Type B pancreatic cell (in vitro differentiated cells): ENCODE measurements at places on chromosomes 12 and 14. TPM values are rescaled to one million over a fixed set of nuclear protein-coding genes. Genes with fewer than 3 reads are reported as not detected.

DNA sequence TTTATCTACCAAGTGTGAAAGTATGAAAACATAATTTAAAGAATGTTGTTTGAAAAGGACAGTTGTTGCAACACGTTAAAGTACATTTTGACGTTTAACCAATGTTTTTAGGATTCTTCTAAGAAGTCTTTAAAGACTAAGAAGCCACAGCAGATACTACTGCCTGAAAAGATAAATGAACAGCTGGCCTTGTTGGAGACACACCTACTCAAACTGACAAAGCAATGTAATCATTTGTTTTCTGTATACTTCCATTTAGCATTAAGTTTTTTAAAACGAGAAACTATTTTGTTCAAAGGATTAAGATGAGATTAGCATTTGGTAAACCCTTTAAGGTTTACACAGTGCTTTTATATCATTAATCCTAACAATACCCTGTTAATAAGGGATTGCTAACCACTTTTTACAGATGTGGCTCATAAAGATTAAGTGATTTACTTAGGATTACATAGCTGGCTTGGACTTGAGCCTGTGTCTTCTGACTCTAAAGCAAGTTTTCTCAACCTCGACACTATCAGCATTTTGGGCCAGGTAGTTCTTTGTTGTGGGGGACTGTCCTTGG lies 134.4 kb downstream of the CFAP54 start:
- no peak for DNase-seq
- H3K4me3 ChIP-seq, result no peak overlapping the region
- no peak overlapping the region for H3K27ac ChIP-seq
- H3K4me1 ChIP-seq, result no peaks in the 10 kb centered on the region
- no peaks in the 10 kb centered on the region for H3K36me3 ChIP-seq

DNA sequence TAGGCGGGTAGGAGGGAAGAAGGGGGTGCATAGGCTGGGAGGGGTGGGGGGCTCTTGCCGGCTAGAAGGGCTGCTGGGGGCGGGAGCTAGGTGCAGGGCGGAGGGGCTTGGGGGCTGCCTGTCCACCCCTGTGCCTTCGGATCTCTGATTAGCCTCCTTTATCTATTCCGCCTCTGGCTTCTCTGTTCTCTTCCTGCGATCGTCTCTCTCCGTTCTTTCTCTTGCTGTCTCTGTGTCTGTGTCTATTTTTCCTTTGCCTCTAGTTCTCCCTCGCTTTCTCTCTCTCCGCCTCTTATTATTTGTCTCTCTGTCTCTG lies 166.7 kb upstream of the LHX5 start:
- peak overlapping the region; percentile 29 for H3K27ac ChIP-seq
- H3K27me3 ChIP-seq, result peaks cover 78% of the 10 kb centered on the region
- H3K4me3 ChIP-seq, result peak overlapping the region; percentile 86
- no peak for DNase-seq
- peaks cover 3% of the 10 kb centered on the region for H3K4me1 ChIP-seq

DNA sequence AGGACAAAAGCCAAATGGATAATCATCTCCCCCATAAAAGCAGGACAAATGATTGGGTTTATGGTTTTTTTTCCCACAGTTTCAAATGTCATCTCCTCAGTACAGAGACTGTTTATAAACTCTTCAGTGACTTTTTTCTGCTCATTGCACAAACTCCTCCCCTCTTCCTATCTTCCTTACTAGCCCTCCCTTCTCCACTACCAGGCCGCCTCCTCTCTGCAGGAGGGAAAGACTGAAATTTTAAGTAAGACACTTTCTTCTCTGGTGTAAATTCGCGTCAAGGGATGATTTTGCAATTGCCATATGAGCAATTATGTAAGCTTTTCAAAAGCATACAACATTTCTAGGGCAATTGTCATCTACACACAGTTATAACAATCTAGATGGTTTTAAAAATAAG lies 37.0 kb downstream of the BTG1 start:
- H3K4me1 ChIP-seq, result peaks cover 43% of the 10 kb centered on the region
- H3K27me3 ChIP-seq, result no peaks in the 10 kb centered on the region
- DNase-seq, result no peak

GRCh38 chr12:109140560-109140959 lies 24.2 kb downstream of the ACACB start:
- no peak overlapping the region for H3K4me3 ChIP-seq
- DNase-seq, result no peak
- no peaks in the 10 kb centered on the region for H3K36me3 ChIP-seq
- H3K27me3 ChIP-seq, result no peaks in the 10 kb centered on the region
- H3K27ac ChIP-seq, result no peak overlapping the region

DNA sequence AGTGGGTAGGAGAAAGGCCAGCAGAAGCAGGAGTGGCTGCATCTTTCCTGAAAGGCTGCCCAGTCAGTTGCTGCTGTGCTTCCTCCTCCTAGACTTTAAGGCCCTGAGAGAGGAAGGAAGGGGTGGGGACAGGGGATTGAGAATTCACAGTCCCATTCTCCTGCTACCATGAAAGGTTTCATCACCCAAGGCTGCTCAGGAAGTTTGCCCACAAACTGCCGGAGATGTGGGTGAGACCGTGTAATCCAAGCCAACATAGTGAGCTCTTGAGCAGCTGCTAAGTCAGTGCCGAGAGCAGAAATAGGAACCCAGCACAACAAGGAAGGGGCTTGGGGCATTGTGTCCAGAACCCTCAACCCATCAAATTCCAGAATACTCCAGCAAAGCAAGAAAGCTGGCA lies at the start of gene CTSG:
CTSG (minus strand) TSS at position 69 of the 400 bp plus-strand sequence; CDS start at position 42, 27 bp downstream.
- no peak within 1 kb of the TSS for H3K27ac ChIP-seq
- H3K4me3 ChIP-seq, result no peak within 1 kb of the TSS
- no peaks in the 10 kb centered on the region for H3K27me3 ChIP-seq
- no peaks in the 10 kb centered on the region for H3K36me3 ChIP-seq

- H3K36me3 ChIP-seq, result no peaks in the 10 kb centered on the region
- no peaks in the 10 kb centered on the region for H3K4me1 ChIP-seq
- no peak for DNase-seq
- H3K27me3 ChIP-seq, result no peaks in the 10 kb centered on the region
Measured at GRCh38 chr12:88360343-88360742, 218.2 kb downstream of the TMTC3 start.

DNA sequence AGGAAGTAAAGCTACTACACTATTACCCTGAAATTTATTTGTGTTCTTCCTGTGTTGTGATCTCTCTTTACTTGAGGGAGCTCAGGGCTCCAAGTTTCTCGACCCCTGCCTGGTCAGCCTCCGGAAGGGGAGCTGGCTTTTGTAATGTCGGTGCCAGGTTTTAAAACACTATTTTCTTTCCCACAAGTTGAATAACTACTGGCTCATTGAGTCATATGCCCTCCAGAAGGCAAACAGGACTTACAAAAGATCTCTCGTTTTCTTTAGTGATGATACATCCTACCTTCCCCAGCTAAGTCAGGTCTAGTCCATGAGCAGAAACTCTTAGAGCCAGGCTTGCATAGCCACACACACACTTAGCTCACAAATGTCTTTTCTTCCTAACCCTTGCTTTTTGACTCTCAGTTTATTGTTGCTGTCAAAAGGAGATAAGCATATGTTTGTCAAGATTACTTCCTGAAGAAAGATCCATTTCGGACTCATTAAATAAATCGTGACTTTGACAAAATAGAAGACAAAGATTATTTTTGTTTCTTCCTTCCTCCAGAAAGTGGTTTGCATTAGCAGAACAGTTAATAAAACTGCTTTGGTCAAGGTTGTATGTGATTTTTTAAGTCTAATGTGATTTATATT lies 209.8 kb upstream of the FLRT2 start:
- peaks cover 32% of the 10 kb centered on the region for H3K4me1 ChIP-seq
- H3K27ac ChIP-seq, result no peak overlapping the region
- peaks cover 5% of the 10 kb centered on the region for H3K27me3 ChIP-seq
- no peak overlapping the region for H3K4me3 ChIP-seq
- no peak for DNase-seq

GRCh38 chr12:50825372-50825838 lies 17.3 kb upstream of the TMPRSS12 start:
- no peak overlapping the region for H3K4me3 ChIP-seq
- no peaks in the 10 kb centered on the region for H3K36me3 ChIP-seq
- no peaks in the 10 kb centered on the region for H3K27me3 ChIP-seq
- H3K4me1 ChIP-seq, result no peaks in the 10 kb centered on the region
- H3K27ac ChIP-seq, result peak overlapping the region; percentile 48

GRCh38 chr12:124021007-124021406 lies 48.0 kb downstream of the ZNF664 start:
- no peak overlapping the region for H3K27ac ChIP-seq
- H3K4me1 ChIP-seq, result peaks cover 16% of the 10 kb centered on the region
- DNase-seq, result no peak
- peaks cover 8% of the 10 kb centered on the region for H3K36me3 ChIP-seq
- no peak overlapping the region for H3K4me3 ChIP-seq
- no peaks in the 10 kb centered on the region for H3K27me3 ChIP-seq

DNA sequence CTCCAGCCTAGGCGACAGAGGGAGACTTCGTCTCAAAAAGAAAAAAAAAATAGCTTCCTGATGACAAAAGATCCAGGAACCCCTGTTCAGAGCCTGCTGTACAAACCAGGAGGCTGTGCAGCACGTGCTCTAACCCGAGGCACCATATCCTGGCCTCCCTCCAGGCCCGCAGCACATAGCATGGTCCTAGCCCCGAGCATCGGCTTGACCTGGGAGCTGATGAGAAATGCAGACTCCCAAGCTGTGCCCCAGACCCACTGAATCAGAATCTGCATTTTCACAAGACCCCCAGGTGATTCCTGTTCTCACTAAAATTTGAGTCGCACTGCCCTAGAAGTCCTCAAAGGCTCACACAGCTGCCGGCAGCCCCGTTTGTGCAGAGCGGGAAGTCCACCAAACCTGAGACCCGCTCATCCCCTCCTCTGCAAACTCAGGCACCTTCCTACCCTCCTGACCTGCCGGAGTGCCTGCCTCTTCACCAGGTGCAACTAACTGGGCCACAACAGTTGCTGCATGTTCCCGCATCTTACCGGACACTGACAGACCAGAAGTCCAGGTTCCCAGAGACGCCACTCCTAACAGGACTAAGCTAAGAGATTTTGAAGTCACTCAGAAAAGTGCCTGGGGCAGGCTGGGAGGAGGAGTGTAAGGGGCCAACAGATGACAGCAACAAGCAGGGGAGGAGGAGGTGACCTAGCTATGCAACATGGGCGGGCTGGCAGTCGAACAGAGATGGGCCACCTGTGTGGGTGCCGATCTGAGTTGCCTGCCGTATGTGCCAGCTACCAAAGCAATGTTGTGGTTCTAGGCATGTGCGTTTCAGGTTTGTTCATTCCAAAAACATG lies 24.0 kb upstream of the RIN3 start:
- peak overlapping the region; percentile 42 for H3K27ac ChIP-seq
- H3K4me3 ChIP-seq, result peak overlapping the region; percentile 15
- DNase-seq, result no peak
- H3K36me3 ChIP-seq, result no peaks in the 10 kb centered on the region
- H3K4me1 ChIP-seq, result peaks cover 17% of the 10 kb centered on the region

GRCh38 chr14:43901911-43902673 lies 605.0 kb downstream of the FSCB start:
- no peaks in the 10 kb centered on the region for H3K4me1 ChIP-seq
- no peak overlapping the region for H3K27ac ChIP-seq
- no peaks in the 10 kb centered on the region for H3K27me3 ChIP-seq
- H3K4me3 ChIP-seq, result no peak overlapping the region
- no peaks in the 10 kb centered on the region for H3K36me3 ChIP-seq

DNA sequence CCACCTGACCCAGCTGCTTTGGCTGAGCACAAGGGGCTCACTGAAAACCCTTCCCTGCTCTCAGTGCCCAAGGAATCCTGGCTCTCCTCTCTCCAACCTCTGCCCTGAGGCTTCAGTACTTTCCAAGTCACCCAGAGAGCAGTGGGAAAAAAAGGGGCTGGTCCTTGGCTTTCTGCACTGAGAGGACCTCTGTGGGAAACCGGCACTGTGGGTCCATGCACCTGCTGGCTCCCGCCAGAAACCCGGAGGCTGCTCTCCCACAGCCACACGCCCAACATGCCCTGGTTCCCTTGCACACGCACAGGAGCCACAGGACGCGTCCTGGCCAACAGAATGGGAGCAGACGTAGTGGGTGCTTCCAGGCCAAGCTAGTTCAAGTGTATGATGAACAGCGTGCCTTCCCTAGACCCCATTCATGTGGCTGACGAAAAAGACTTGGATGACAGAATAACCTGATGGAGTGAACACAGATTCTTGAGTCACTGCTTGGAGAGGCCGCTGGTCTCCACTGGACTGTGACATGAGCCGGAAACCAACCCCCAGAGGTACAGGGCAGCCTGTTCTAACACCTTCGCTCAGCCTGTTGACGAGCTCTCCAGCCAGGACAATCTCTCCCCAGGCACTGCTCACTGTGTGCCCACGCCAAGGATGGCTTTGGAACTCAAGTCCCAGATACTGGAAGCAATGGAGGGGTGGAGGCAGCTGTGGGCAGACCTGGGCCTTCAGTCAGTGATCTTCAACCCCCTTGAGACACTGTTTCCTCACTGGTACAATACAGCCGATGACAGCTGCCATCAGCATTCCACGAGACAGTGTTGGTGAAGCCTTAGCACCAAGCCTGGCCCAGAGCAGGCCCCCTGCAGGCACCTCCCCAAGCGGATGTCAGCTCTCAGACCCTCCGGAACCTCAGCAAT lies 87.7 kb downstream of the ITPK1 start:
- H3K4me1 ChIP-seq, result peaks cover 29% of the 10 kb centered on the region
- no peaks in the 10 kb centered on the region for H3K27me3 ChIP-seq
- no peak overlapping the region for H3K4me3 ChIP-seq
- no peak overlapping the region for H3K27ac ChIP-seq
- no peaks in the 10 kb centered on the region for H3K36me3 ChIP-seq
- DNase-seq, result no peak

DNA sequence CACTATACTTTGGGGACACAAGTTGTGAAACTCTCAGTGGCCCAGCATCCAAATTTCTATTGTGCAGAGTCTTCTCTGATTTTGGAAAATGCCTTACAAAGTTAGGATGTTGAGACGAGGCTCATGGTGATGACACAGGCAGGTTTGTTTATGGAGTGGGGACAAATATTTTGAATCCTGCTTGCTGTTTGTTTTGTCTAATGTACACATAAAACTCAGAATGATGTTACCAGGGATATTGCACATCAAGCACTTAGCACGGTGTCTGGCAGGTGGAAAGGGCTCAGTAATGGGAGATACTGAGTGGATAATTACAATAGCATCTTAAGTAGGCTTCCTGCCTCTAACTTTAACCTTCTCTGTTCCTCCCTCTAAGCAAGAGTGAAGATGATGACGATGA lies 628.9 kb upstream of the TBX3 start:
- no peak for DNase-seq
- H3K27me3 ChIP-seq, result no peaks in the 10 kb centered on the region
- no peak overlapping the region for H3K4me3 ChIP-seq
- H3K36me3 ChIP-seq, result no peaks in the 10 kb centered on the region
- peaks cover 22% of the 10 kb centered on the region for H3K4me1 ChIP-seq

DNA sequence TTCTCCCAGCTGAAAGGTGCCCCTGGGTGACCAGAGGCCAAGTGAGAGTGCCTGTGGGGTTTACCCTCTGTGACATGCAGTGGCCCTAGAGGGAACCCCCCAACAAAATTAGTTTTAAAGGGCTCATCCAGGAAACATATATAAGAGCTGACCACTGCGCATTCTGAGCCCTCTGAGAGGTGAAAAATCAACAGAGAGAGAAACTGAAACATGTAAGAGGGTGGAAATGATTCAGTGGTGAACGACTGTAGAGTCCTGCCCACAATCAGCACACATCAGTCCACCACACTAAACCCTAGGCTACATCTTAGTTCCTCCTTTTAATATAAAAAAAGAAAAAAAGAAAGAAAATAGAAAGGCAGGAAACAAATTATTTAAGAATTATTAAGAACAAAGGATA lies 21.0 kb upstream of the ACSM4 start:
- no peak for DNase-seq
- no peaks in the 10 kb centered on the region for H3K4me1 ChIP-seq
- H3K27ac ChIP-seq, result peak overlapping the region; percentile 40

LMO3 gene
- total RNA-seq, result 4.1 and 4.4 TPM in 2 replicates

KRT72 gene
- total RNA-seq, result 0.48 and 2.9 TPM in 2 replicates

PARPBP gene
- 6.2 and 19.0 TPM in 2 replicates for total RNA-seq

CCDC175 gene
- 0.39 TPM in 1 of 2 replicates, not detected in the other for total RNA-seq

SMIM41 gene
- not detected in 2 replicates for total RNA-seq
